ENCODE measurements at places on chromosomes 5 and 9.

- DNase-seq, result no peak
These were observed 46.5 kb upstream of the IRX2 start for GRCh38 chr5:2797981-2798380.

DNA sequence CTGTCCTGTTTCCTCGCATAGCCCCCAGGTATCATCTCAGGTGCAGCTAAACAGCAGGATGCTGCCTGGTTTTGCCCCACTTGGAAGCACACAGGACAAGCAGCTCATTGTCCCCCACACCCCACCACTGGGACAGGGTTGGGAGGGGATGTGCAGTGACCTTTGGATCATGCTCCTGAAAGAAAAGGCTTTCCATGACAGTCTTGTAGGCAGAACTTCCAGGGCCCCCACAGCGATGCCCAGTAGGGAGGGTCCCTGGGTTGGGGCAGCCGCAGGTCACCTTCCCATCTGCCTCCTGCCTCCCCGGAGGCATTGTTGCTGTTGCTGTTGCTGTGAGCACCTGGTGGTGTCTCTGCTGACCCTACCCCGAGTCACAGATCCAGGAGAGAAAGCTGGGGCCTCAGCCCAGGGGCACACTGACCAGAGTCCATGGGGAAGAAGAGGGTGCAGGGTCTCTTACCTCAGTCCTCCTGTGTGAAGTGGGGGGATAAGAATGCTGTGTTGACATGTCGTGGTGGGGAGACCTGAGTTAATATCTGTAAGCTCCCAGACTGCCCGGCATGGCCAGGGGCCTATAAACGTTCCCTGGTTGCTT is 8.5 kb downstream of the CEP72 start:
- DNase-seq, result no peak

DNA sequence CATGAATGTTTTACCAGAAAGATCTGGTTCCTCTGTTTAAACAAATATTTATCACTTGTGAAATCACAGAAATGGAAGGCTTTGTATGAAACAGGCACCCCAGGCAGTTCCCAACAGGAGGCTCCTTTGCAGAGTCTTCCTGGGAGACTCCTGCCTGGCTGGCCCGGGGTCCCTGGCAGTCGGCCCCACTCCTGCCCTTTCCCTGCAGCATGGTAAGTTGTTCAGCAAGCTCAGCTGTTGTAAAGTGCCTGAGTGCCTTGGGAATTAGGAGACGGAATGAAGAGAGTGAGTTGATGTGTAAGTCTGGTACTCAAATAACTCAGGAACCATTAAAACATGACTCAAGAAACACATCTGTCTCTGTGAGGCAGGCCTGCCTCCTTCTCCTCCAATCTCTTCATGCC is 17.5 kb upstream of the LHFPL2 start:
- DNase-seq, result peak; percentile 42

GRCh38 chr5:32726086-32726557 is 15.0 kb downstream of the NPR3 start:
- DNase-seq, result no peak

DNA sequence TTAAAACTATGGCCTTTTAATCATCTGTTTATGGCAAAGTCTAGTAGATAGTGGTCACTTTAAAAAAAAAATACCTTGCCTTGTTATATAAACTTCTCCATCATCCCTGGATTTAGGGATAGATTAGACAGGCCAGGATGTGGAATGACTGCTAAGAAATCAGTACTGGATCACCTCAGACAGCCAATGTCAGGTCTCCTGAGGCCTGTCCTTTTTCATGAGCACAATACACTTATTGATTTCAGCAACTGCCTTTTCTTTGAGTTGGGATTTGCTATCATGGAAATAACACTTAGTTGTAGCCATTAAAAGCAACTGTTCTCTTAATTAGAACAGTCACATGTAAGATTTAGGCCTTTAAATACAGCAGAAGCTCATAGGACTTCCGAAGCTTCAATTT is 77.9 kb downstream of the NLN start:
- DNase-seq, result no peak

- DNase-seq, result no peak
These were observed 240.2 kb downstream of the IRX1 start for GRCh38 chr5:3835811-3836210.

- no peak for DNase-seq
These were observed 447.5 kb upstream of the GRIN3A start for GRCh38 chr9:102185962-102186361.

DNA sequence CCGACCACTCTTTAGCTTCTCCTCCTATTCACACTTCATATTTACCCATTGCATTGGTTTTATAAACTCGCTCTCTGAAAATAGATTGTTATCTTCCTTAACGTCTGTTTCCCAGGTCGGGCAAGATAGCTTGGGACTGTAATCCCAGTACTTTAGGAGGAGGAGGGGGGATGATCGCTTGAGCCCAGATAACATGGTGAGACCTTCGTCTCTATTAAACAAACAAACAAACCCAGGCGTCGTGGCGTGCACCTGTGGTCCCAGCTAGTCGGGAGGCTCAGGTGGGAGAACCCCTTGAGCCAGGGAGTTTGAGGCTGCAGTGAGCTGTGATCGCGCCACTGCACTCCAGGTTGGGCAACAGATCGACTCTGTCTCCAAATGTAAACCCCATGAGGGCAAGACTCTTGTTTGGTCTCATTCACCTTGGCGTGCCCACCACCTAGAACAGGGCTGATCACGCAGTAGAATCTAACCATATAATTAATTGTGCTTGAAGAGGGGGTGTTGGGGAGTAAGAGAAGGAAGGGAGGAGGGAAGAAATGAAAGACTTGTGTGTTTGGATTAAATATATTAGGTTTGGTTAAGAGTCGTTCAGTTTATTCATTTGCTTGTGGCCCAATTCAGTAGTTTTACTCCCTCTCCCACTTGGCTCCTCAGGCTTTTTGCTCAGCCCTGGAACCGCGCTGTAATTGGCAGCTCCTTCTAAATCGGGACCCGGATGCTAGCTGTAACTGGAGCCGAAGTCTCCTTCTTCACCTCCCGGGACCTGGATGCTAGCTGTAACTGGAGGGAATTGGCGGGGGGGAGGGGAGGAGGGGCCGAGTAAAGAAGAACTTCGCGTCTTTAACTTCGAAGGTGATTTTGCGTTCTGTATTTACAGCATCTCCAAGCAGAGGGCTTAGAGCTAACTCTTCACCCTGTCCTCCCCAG is 24.9 kb downstream of the CDKN2A start:
- peak; percentile 45 for DNase-seq

- DNase-seq, result no peak
These were observed 28.0 kb upstream of the CCNG1 start for GRCh38 chr5:163409384-163409783.

DNA sequence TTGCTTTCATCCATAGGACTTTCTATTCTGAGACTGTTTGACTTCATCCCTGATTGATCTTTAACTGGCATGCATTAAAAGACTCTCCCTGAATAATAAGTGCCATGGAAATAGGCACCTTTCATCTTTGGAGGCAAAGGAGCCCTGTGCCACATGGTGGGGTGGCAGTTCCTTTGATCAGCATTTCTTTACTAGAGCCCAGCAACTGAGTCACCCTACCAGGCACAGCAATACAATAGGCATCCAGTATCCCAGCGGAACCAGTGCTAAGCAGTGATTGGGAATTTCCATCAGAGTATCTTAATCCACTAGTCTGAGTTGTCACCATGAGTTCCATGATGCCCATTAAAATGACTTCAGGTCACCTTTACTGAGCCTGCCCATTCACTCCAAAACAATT is 476.1 kb upstream of the MPDZ start:
- no peak for DNase-seq

GRCh38 chr9:98518556-98518955 is 190.2 kb downstream of the GABBR2 start:
- no peak for DNase-seq

DNA sequence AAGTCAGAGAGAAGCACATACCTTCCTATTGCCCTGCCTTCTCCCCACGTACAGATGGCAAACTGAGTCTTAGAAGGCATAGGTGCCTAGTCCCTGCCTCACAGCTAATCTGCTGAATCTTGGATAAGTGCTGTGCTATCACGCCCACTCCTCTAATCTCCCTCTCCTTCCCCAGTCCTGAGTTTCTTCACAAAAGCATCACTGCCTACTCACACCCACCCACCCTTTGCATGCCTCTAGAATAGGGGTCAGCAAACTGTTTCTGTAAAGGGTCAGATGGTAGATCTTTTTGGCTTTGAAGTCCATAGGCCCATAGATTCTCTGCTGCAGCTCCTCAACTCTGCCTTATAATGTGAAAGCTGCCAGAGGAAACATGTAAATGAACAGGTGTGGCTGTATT is 23.2 kb upstream of the JADE2 start:
- DNase-seq, result no peak

DNA sequence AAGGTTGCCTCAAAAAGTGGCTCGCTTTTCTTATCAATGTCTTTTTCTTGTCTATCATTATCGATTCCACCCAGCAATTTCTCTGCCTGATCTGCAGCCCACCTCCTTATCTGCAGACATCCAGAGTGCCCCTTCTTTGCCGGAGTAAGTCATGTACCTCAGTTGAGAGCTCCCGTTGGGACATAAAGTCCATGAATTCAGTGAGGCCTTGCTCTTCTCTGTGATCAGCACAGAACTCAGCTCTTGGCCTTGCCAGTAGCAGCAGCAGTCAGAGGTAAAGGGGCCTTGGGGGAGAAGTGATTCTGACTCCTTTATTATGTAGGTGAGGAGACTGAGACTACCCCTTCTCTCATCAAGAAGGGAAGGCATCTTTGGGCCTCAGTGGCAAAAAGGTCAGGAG is 24.9 kb upstream of the DCAF12 start:
- no peak for DNase-seq

GRCh38 chr5:86542532-86542931 is 75.2 kb upstream of the COX7C start:
- DNase-seq, result no peak

DNA sequence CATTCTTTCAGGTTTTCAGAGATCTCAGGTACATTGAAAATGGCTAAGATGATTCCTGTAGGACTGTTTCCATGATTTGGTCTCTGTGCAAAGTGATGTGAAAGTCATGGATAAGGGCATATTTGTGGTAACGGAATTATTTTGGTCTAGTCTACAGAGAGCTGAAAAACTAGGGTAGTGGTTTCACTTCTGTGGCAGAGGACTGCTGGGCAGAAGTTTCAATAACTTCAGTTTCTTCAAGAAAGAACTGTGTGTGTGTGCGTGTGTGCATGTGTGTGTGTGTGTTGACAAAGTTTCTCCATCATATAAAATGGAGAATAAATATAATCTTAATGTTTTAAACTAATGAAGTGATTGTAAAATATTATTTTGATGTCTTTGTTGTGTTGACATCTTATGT is 4.3 kb downstream of the CNOT8 start:
- DNase-seq, result peak; percentile 30

Measured in astrocyte of the spinal cord (primary cell).